ENCODE measurements at places on chromosomes 7 and 10.

GRCh38 chr7:28619256-28619655, 206.9 kb downstream of the CREB5 start:
- DNase-seq: no peak

DNA sequence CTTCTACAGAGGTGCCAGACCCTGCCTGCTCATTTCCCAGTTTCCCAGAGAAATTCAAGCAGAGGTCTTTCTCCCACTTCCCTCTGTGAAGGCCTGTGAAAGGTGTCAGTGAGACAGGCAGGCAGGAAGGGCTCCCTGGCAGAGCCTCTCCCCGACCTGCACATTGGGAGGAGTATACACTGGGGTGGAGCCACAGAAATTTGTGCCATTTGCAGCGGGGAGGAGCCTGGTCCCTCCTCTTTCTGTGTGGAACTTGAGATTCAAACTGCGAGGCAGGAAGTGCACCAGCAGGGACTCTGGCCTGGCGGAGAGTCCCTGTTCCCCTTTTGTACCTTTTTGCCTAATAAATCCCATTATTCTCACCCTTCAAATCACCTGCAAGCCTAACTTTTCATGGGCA, 54.6 kb upstream of the OPN4 start:
- DNase-seq: no peak

- no peak for DNase-seq
These were observed 574.5 kb downstream of the TYW1 start for GRCh38 chr7:67571026-67571545.

DNA sequence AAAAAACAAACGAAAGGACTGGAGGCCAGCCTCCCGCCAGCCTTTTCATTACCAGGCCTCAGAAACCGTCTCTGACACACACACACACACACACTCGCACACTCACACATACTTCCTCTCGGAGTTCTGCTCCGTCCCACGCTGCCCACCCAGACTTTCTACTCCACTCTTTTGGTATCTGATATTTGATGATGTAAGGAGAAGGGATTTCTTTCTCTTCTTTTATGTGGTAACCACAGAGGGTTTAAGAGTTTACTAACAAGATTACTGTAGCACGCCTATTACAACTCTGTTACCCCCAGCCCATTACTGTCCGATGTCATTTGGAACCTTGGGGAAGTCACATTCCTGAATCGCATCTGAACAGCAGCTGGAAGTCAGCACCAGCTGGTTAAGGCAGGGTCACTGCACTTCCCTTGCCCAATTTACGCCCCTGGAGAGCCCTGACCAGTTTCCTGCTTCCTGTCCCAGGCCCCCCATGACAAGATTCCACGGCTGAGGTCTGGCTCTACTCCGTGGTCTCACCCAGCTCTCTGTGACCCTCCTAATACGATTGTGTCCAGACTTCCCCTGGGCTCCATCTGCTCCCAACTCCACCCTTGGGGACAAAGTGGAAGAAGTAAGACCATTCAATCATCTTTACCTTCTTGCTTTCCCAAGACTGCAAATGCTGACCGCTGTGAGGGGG, 1.1 kb downstream of the DENND2A start:
- no peak for DNase-seq

DNA sequence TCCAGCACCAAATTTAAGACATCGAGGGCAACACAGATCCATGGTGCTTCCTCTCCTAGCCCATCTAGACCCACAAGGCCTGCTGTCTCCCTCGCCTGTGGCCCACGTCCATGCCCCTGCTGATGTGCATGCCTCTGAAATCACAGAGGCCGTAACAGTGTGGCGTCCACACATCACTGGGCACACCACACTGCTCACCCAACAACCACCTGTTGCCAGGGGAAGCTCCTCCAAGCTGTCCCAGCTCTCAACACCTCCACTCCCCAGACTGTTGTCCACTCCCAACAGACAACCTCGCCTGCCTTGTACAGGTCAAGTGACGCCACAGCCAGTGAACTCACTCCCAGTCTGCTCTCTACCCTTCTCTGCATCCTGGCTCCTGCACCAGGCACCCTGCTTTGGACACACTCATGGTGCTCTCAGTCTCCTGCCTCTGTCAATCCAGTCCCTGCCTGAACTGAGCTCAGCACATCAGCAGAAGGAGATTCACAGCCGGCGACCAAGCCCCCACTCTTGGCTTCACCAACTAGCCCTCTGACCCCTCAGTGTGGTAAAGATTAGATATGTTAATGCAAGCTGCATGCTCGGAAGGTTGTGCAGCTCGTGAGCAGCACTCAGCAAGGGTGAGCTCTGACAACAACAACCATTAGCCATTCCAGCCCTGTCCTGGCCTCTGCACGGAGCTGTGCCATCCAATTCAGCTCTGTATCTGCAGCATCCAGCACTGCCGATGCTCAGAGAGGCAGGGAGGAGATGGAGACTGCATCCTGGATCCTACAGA, 197.0 kb downstream of the TNS3 start:
- DNase-seq: no peak

DNA sequence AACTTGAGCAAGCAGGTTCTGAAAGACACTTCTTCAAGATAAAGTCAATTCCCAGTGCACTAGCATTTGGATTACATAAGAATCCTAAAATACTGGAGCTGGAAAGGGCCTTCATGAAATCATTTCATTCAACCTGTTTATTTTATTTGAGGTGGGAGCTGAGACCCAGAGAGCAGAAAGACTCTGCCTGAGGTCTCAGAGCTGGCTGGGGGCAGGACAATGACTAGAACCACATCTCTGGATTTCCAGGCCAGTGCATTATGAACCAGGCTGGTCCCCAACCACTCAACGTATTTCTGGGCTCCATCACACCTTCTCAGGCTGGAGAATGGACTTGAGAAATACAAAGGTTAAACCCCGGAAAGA, 8.4 kb downstream of the ANXA11 start:
- no peak for DNase-seq

DNA sequence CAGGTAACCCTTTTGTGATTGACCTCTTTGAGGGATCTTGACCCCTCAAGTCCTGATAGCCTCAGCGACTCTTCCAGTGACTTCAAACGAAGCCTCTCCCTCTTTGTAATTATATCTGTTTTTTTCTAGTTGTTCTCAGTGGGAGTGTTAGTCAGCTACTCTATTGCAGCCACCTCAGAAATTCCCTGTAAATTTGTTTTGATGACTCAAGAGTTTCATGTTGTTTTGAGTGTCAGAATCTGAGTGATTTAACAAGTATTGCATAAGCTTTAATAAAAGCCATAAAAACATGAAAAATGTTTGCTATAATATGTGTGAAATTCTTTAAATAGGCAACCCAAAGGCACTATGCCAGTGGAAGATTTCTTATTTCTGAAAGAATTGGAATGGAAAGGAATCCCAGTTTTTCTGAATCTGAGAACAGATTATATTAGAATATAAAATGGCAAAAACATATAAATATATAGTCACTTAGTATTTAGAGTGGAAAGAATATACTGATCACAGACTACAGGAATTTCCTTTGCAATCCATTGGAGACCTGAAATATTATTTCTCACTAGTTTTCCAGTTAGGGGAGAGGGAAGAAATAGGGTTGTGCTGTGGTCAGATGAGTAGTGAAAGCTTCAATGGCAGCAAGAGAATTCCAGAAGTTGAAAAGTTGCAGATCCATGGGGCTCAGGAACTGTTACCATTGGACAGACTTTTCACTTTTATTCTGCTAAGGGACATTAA, 94.4 kb upstream of the SEMA3C start:
- no peak for DNase-seq

DNA sequence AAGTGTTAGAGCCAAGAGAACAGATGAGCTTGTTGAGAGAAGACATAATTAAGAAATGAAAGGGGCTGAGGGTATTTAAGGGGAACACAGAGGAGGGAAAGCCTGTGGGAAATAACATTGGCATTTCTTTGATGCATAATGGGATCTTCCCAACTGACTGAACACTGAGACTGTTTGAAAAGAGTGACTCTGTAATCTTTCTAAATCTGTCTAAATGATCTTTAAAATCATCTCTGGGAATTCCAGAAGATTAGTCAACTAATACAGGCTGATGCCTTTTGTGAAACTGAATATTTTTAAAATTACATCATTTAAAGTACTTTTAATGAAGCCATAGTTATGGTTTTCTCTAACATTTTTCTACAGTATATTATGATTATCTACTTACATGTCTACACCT, 17.4 kb upstream of the SLC35G1 start:
- DNase-seq: no peak

GRCh38 chr7:54904986-54905385, 113.8 kb upstream of the EGFR start:
- no peak for DNase-seq

- no peak for DNase-seq
These were observed 84.7 kb downstream of the SLC16A9 start for GRCh38 chr10:59624951-59625350.

GRCh38 chr7:134785842-134786241, 6.4 kb downstream of the CALD1 start:
- no peak for DNase-seq

GRCh38 chr10:3982746-3983442, 197.9 kb upstream of the KLF6 start:
- DNase-seq: no peak

- DNase-seq: no peak
These were observed 91.2 kb downstream of the VTI1A start for GRCh38 chr10:112538168-112538567.

DNA sequence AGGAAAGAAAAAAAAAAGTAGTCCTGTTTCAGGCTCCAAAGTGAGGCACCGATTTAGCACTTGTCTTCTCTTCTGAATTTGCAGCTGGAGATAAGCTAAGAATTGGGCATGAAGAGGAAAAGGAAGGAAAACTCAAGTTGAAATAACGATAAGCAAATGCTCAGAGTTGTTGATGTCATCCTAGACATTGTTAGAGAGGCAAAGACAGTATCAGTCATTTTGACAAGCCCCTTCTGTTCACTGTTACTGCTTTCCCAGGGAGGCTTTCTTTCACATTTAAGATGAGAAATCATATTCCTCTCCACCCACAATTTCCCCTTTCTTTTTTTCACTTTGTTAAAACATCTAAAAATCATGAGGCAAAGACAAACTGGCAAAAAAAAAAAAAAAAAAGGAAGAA, 41.8 kb downstream of the SORCS1 start:
- DNase-seq: no peak

Data from activated CD4-positive, CD25-positive, alpha-beta regulatory T cell treated with anti-CD3 and anti-CD28 coated beads, Interleukin-2, amount 50 U/mL, for 16 hours (primary cell).